NCI-H2171 treated with DMSO at 0.1 percent for 48 hours (cell line): ENCODE measurements at places on chromosomes 12 and 14.

- DNase-seq = no peak
These were observed 17.4 kb downstream of the NPC2 start for GRCh38 chr14:74475678-74476077.

DNA sequence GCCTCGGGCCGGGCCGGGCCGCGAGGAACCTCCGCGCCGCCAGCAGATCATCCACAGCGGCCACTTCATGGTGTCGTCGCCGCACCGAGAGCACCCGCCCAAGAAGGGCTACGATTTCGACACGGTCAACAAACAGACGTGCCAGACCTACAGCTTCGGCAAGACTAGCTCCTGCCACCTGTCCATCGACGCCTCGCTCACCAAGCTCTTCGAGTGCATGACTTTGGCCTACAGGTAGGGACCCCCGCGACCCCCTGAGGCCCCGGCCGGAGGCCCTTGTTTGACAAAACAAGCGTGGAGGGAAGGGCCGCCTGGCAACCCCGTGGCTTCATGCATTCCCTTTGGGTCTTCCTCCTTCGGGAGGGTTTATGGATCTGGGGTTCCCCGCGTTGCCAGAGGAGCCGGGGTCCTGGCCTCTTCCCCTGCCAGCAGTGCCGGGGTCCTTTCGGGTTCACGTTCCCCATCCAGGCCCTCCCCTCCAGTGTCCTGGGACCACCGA lies 526 bp downstream of the MLXIP start:
- DNase-seq = peak; percentile 23

- DNase-seq = no peak
These were observed 424.4 kb downstream of the DAD1 start for GRCh38 chr14:22164616-22165015.

GRCh38 chr12:80184926-80185325 lies 85.6 kb downstream of the OTOGL start:
- DNase-seq = no peak

DNA sequence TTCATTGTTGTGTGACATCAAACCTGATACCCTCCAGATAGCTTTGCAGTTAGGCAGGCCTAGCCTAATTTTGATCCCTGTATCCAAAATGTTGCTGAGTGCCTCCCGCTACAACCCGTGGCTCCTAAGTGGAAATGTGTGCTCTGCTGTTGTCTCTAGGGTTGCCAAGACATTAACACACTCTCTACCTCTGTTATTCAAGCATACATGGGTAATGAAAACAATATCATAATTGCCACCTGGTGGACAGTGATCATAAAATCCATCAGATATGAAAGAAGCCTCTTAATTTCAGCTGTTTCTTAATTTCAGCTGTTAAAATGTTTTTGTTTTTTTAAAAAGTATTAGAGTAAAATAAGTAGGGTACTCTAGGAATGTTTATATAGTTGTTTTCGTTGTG lies 93.5 kb downstream of the PLEKHA5 start:
- DNase-seq = peak; percentile 59
